ENCODE measurements at places on chromosomes 11 and 22. TPM values are rescaled to one million over a fixed set of nuclear protein-coding genes. Genes with fewer than 3 reads are reported as not detected.

- H3K27me3 ChIP-seq, result no peaks in the 10 kb centered on the region
- DNase-seq, result no peak
- peaks cover 42% of the 10 kb centered on the region for H3K4me1 ChIP-seq
Observed at GRCh38 chr11:65111159-65111743, 421 bp upstream of the TM7SF2 start.

Gene ARHGAP20
- not detected for total RNA-seq

GRCh38 chr22:33811208-33811607, 109.1 kb downstream of the LARGE1 start:
- H3K36me3 ChIP-seq, result no peaks in the 10 kb centered on the region
- H3K4me1 ChIP-seq, result no peaks in the 10 kb centered on the region
- no peak overlapping the region for H3K4me3 ChIP-seq
- no peak overlapping the region for H3K27ac ChIP-seq

Gene TMEM123
- 257 TPM for total RNA-seq

- H3K4me3 ChIP-seq, result no peak overlapping the region
- no peak for DNase-seq
- no peaks in the 10 kb centered on the region for H3K36me3 ChIP-seq
Observed at GRCh38 chr11:26719998-26720397, 1.9 kb downstream of the SLC5A12 start.

GRCh38 chr11:117087446-117087845, 10.8 kb downstream of the SIK3 start:
- peaks cover 29% of the 10 kb centered on the region for H3K4me1 ChIP-seq
- no peak overlapping the region for H3K4me3 ChIP-seq
- H3K27ac ChIP-seq, result no peak overlapping the region
- no peak for DNase-seq

DNA sequence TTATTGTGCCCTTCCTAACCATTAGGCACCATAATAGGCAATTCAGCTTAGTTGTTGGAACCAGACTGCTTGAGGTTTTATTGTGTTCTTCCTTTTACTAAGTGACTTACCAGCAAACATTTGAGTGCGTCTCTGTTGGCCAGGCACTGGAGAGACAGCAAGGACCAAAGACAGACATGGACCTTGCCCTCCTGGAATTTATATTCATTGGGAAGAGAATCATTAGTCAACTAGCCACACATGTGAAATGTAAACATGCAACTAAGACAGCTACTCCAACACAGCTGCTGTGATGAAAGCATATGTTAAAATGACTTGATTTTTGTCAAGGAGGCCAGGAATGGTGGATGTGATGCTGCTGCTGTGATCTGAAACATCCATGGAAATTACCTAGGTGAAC, 106.4 kb downstream of the TRAF6 start:
- DNase-seq, result no peak
- no peak overlapping the region for H3K27ac ChIP-seq
- H3K27me3 ChIP-seq, result no peaks in the 10 kb centered on the region
- H3K36me3 ChIP-seq, result peaks cover 16% of the 10 kb centered on the region
- H3K4me3 ChIP-seq, result no peak overlapping the region

DNA sequence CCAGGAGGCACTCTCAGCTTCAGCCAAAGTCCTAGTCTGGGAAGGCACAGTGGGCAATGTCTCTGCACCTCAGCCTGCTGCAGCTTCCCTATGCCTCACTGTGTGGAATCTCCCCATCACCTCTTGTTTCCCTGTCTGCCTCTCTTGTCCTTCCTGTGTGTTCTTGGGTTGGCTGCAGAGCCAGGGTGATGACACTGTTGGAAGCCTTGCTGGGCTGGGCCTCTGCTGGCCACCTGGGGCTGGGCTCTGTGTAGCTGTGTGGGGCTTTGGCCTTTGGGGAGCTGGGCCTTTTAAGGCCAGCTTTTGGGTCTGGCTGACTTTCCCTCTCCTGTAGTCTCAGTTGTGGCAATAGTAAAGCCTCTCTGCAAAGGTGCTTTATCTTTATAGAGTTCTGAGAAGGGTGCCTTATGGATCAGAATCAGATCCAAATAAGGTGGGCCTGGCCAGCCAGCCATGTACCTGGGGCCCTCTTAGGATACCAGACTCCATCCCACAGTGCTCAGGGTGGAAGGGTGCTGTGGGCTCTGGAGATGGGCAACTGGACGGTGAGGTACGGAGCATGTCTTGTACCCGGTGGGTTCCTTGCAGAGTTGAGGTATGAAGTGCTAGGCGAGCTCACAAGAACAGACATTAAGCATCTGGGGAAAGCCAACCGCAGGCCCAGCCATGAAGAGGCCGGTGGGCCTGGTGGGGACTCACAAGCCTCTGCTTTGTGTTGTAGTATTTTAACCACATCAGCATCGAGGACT, 10.3 kb upstream of the RANBP1 start:
- H3K4me3 ChIP-seq, result no peak overlapping the region
- peaks cover 6% of the 10 kb centered on the region for H3K4me1 ChIP-seq
- no peak for DNase-seq
- no peaks in the 10 kb centered on the region for H3K27me3 ChIP-seq
- H3K27ac ChIP-seq, result no peak overlapping the region

DNA sequence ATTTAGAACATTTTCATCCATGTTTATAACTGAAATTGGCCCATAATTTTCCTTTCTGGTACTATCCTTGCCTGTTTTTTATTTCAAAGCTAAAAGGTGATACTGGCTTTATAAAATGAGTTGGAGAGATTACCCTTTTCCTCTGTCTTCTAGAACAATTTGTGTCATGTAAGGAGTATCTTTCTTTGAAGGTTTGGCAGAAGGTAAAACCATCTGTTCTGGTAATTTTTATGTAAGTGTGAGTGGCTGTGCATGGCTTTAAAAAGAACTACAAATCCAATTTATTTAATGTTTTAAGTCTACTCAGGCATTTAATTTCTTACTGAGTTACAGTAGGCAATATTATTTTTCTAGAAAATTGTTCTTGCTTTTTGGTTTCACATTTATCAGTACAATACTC, 7.7 kb upstream of the MRGPRD start:
- no peak overlapping the region for H3K4me3 ChIP-seq
- no peaks in the 10 kb centered on the region for H3K4me1 ChIP-seq
- H3K27me3 ChIP-seq, result no peaks in the 10 kb centered on the region
- no peak for DNase-seq

- peaks cover 48% of the 10 kb centered on the region for H3K36me3 ChIP-seq
- no peak overlapping the region for H3K4me3 ChIP-seq
- H3K27me3 ChIP-seq, result no peaks in the 10 kb centered on the region
Observed at GRCh38 chr22:23289851-23290724, 109.8 kb downstream of the BCR start.

GRCh38 chr11:73003088-73003487, 139.0 kb downstream of the FCHSD2 start:
- H3K27me3 ChIP-seq, result no peaks in the 10 kb centered on the region
- no peaks in the 10 kb centered on the region for H3K36me3 ChIP-seq

DNA sequence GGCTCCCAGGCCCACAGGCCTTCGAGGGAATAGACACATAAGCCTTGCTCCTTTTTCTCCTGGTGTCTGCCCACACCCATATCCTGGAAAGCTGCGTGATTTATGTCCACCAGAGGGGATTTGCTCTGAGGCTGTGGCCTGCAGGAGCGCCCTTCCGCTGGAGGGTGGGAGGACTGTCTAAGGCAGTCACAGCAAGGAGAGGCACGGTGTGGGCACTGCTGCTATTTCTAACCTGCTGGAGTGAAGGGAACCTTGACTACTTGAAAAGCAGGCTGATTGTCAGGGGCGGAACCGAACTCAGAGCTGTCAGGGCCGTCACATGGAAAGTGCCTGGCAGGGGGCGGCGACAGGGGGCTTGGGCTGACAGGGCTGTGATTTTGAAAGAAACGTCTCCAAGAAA, 3.7 kb downstream of the UPB1 start:
- H3K27me3 ChIP-seq, result peaks cover 4% of the 10 kb centered on the region
- H3K36me3 ChIP-seq, result no peaks in the 10 kb centered on the region
- H3K27ac ChIP-seq, result no peak overlapping the region
- DNase-seq, result no peak
- H3K4me1 ChIP-seq, result peaks cover 4% of the 10 kb centered on the region

DNA sequence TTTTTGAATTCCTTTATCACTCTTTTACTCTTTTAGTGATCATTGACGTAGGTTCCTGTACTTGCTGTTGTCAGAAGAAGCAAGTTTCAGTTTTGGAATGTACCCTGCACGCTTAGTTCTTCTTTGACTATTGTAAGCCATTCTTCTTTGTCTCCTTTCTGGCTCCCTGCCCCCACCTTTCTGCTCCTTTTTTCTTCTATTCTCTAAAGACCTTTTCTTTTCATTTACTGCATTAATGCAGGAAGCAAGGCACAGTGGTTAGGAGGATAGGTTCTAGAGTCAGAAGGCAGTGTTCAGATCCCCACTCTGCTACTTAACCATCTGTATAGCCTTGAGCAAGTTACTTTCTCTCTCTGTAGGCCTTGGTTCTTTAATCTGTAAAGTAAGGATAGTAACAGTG, 33.7 kb upstream of the RAG2 start:
- no peak overlapping the region for H3K27ac ChIP-seq
- H3K36me3 ChIP-seq, result no peaks in the 10 kb centered on the region
- no peak for DNase-seq

Gene MPPED1
- total RNA-seq, result not detected

All from CD8-positive, alpha-beta memory T cell (primary cell).